ENCODE measurements at places on chromosomes 3 and 15. TPM values are rescaled to one million over a fixed set of nuclear protein-coding genes. Genes with fewer than 3 reads are reported as not detected.
A peak's percentile ranks its signal among the peaks of the same experiment; 100 is the strongest.

The HDC gene
- not detected for total RNA-seq

The SKIC8 gene
- 62.6 TPM for total RNA-seq

The ROPN1 gene
- total RNA-seq, result not detected

The SUSD5 gene
- 11.2 TPM for total RNA-seq

- peak overlapping the region; percentile 100 for H3K4me3 ChIP-seq
- peaks cover 13% of the 10 kb centered on the region for H3K36me3 ChIP-seq
- peak overlapping the region; percentile 86 for H3K27ac ChIP-seq
- no peaks in the 10 kb centered on the region for H3K27me3 ChIP-seq
- peak; percentile 76 for DNase-seq
- peaks cover 17% of the 10 kb centered on the region for H3K4me1 ChIP-seq
These were observed 424 bp downstream of the HAUS2 start for GRCh38 chr15:42549032-42549491.

Measured in osteoblast (primary cell).